ENCODE measurements at places on chromosomes 4 and X. TPM values are rescaled to one million over a fixed set of nuclear protein-coding genes. Genes with fewer than 3 reads are reported as not detected.
A peak's percentile ranks its signal among the peaks of the same experiment; 100 is the strongest.

DNA sequence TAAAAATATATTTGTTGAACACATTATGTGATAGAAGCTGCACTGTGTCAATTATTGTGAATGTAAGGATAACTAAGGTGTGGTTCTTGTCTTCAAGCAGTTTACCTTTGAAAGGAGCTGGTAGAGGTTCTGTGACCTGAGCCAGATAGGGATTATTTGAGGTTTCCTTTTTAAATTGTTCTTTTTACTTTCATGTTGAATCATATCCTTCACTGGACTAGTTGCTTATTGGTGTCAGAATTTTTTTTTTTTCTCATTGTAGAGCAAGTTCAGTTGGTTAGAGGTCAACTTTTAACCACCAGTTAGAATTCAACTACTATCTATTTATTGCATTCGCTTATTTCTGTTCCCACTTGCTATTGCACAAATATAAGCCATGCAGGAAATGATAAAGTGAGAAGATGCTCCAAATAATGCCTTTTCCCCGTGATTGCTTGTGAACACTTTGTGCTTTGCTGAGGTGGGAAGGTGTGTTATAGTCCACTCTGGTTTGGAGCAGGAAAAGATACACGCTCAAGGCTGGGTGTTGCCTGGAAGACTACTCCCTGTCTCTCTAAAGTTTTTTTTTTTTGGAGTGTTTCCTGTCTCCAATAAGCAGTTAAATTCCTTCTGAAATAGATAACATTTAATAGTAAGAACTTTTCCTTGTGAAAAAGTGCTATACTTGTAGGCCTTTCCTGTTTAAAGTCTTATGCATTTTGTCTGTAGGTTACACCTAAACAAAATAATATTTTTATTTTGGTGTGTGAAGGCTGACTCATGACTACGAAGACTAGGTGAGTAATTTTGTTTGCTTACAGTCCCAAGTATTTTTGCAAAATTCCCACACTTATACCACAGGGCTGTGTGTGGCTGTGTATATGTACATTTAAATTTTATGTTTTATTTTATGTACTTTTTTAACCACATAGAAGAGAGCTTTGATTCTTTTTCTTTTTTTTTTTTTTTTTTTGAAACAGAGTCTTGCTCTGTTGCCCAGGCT, 83.8 kb upstream of the LCORL start:
- DNase-seq: no peak

GRCh38 chrX:45912316-45912715, 632.9 kb downstream of the ZNF674 start:
- no peak for DNase-seq

GRCh38 chrX:41686788-41687187, 2.0 kb upstream of the GPR34 start:
- DNase-seq: no peak

The FMR1NB gene
- not detected for total RNA-seq

DNA sequence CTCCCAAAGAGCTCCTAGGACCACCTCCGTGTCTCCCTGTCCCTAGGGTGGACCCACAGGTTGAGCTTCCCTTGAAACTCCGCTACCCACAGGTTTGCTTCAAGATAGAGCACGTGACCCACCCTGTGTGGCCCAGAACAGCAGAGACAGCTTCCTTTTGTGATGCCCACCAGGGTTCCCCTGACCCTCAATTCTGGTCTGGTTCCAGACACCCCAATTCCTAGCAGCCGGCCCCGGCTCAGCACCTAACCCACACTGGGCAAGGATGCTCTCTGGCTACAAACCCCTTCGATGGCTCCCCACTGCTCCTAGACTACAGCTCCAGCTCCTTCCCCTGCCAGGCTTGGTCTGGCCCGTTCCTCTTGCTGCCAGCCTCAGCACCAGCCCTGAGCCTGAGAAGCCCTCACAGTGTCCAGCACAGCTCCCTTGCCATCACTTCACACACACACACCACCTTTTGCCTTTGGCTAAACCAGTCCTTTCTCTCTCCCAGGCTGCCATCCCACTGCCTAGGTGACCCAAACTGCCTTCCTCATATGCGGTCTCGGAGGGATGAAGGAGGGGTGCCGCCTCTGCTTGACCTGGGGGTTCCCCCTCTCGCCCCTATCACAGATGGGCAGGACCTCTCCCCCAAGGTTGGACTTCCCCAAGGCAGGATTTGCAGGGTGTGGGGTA, 6.2 kb downstream of the PNCK start:
- peak; percentile 25 for DNase-seq

GRCh38 chr4:78845472-78845871, 69.3 kb downstream of the BMP2K start:
- no peak for DNase-seq

DNA sequence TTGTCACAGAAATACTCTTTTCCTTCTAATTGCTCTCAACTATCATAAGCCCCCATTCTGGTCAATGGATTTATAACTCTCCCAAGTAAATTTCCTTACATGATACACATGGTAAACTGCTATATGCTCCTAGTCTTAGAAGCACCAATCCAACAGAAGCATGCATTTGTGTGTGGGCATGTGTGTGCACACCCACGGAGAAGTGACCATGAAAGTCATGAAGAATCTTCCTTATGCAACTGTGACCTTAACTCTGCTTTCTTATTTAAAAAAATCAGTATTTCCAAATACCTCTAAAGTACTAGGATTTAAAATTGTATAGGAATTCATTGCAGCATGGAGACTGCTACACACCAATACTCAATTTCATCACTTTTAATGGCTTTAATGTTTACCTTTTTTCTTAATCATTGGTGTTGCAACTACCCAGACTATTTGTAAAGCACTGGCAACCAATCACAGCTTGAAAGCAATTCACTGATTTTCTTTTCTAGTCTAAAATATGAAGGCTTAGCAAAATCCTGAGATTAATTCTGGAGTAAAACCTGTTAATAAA, 47.6 kb downstream of the MAML3 start:
- no peak for DNase-seq

DNA sequence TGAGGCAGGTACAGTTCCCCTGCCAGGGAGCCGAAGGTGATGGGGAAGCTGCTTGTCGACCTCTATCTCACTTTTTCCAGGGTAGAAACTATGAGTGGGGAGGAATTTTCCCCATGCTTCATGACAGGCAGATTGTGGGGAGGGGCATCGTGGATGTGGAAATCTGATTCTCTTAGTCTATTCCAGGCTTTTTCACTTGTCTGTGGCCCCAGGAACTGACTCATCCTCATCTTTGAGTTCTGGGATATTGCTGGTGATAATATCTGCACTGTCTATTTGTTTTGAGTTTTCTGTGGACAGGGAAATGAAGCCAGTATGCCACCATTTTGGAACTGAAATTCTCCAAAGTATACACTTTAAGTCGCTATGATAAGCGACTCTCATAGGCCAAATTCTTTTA, 7.6 kb upstream of the TLR2 start:
- no peak for DNase-seq

The CFAP99 gene
- not detected for total RNA-seq

- no peak for DNase-seq
Observed at GRCh38 chr4:866761-867390, 40.9 kb upstream of the CPLX1 start.

The VCX3B gene
- not detected for total RNA-seq
